ENCODE measurements at places on chromosomes 2 and 18. TPM values are rescaled to one million over a fixed set of nuclear protein-coding genes. Genes with fewer than 3 reads are reported as not detected.

DNA sequence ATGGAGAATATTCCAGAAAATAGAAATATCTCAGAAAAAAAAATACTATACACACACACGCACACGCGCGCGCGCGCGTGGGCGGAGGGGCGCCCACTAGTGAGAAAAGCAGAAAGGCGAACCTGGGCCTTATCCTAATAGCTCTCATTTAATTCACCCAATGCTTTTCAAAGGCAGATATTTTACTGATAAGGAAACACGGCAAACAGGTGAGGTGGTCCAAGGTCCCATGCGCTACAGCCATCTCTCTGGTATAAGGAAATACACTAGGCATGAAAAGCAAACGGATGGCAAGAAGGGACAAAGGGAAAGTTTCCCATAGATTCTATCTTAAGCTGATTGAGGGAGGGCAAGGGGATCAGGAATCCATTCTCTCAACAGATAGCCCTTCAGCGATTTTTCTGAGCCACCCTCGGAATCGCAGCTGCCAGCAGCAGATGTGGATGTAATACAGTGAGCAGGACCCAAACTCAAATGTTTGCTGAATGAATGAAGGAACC lies 136.7 kb downstream of the TMEM247 start:
- peak; percentile 27 for DNase-seq

DNA sequence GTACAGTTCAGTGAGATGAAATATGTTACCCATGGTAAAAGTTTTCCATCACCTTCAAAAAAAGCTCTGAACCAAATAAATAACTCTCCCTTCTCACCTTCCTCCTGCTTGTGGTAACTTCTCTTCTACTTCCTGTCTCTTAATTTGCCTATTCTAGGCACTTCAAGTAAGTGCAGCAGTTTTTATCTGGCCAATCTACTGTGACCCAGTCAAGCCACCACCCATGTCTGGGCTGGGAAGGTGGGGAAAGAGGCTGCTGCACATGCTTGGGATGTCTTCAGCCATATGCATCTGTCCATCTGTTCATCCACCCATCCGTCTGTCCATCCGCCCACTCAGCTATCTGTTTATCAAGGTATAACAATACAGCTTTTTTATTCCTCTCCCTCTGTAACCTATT lies 31.6 kb downstream of the ZNF532 start:
- no peak for DNase-seq

- no peak for DNase-seq
Measured at GRCh38 chr2:15731213-15731888, 139.7 kb downstream of the DDX1 start.

SMYD1 gene
- not detected for polyA plus RNA-seq

GRCh38 chr2:139686205-139686604 lies 906.0 kb upstream of the NXPH2 start:
- DNase-seq = no peak

DNA sequence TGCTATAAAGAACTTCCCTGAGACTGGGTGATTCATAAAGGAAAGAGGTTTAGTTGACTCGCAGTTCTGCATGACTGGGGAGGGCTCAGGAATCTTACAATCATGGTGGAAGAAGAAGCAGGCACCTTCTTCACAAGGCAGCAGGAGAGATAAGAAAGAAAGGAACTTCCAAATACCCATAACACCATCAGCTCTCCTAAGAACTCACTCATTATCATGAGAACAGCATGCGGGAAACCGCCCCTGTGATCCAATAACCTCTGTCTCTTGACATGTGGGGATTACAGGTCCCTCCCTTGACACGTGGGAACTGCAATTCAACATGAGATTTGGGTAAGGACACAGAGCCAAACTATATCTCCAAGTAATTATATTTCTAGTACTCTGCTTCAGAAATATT lies 163.8 kb upstream of the CDH20 start:
- DNase-seq = no peak

DCDC2C gene
- 0.65 TPM for polyA plus RNA-seq

DNA sequence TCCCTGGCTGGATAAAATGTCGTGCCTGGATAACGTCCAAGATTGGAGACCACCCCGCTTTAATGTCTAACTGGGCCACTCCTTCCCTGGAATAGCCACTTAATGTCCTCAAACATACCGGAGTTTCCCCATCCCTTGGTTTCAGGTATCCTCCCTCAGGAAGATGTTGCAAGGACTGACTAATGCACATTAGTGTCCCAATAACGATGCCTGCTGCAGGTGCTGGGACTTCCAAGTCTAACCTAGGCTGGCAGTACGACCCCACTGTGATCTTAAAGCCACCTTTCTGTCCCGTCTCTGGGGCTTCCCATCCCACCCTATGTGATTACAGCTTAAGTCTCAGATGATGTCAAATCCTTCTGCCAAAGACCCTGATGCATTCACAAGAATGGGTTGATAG lies 1.1 kb upstream of the ATP6V1C2 start:
- DNase-seq = no peak

DNA sequence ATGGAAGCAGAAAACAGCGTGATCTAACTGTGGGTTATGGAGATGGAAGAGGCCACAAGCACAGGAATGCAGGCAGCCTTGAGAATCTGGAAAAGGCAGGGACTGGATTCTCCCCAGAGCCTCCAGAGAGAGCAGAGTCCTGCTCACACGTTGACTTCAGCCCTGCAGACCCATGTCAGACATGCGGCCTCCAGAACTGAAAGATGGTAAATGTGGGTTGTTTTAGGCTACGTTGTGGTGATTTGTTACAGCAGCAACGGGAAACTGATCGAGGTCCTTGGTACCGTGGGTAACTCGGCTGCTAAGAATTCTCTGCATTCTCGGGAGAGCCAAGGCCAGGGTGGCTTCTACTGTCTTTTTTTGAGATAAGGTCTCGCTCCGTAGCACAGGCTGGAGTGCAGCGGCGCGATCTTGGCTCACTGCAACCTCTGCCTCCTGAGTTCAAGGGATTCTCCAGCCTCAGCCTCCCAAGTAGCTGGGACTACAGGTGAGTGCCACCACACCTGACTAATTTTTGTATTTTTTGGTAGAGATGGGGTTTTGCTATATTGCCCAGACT lies 97.1 kb downstream of the ACKR3 start:
- no peak for DNase-seq

RASGRP3 gene
- polyA plus RNA-seq = 19.6 TPM

MPPE1 gene
- polyA plus RNA-seq = 53.7 TPM

DNA sequence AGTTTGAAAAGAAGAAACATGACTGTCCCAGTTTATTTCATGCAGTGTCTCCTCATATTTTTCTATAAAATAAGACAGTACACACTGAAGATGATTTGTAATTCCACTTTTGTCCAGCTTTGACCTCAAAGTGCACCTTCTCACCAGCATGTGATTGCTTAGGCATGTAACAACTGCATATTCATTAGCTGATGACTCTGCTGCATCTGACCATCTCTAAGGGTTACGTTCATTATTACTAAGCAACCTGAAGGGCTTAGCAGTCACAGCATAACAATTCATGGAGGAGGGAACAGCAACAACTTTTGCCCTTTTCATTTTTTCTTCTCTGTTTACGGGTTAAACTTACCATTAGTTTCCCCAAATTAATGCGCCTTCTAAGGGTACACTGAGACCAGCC lies 330.6 kb upstream of the PIK3C3 start:
- DNase-seq = no peak

GRCh38 chr2:61134141-61134540 lies 27.8 kb upstream of the C2orf74 start:
- DNase-seq = no peak

GRCh38 chr2:220662431-220662830 lies 909.7 kb downstream of the EPHA4 start:
- DNase-seq = no peak

DNA sequence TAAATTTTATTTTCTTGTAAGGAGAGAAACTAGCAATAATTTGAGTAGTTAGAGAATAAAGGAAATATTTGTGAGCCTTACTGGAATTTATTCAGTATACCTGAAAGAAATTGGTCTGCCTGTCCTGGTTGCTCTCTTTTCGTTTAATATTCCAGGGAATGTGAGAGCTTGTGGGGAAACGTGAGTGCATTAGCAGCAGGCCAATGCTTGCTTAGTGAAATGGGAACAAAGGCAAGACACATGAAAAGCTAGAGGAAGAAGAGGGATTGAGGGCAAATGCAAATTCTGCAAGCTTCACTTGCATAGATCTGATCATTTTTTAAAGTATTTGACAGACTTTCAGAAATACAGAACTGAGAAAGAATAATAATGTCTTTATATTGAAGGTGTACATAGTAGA lies 111.0 kb downstream of the ERBB4 start:
- DNase-seq = no peak

DNA sequence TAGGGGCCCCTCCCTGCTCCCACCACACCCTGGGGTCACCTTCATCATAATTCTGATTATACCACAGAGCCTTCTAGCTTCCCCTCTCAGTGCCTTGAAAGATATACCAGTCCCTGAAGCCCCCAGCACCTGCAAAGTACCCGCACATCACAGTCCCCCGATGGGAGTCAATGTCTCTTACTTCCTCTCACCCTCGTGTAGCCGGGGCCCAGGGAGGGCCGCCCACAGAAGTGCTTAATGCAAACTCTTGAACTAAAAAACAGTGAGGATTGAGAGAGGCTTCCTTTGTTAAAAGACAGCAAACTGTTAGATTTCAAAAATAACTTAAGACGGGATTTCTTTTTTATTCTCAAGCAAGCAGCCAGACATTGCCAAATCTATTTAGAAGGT lies 76.5 kb downstream of the SFXN5 start:
- no peak for DNase-seq

GRCh38 chr2:97678298-97678697 lies 8.8 kb downstream of the C2orf92 start:
- DNase-seq = no peak

POLE4 gene
- 44.1 TPM for polyA plus RNA-seq

SP100 gene
- polyA plus RNA-seq = 33.5 TPM

LONRF2 gene
- polyA plus RNA-seq = 4.7 TPM

- no peak for DNase-seq
Measured at GRCh38 chr2:67159929-67160328, 237.2 kb upstream of the ETAA1 start.

DNA sequence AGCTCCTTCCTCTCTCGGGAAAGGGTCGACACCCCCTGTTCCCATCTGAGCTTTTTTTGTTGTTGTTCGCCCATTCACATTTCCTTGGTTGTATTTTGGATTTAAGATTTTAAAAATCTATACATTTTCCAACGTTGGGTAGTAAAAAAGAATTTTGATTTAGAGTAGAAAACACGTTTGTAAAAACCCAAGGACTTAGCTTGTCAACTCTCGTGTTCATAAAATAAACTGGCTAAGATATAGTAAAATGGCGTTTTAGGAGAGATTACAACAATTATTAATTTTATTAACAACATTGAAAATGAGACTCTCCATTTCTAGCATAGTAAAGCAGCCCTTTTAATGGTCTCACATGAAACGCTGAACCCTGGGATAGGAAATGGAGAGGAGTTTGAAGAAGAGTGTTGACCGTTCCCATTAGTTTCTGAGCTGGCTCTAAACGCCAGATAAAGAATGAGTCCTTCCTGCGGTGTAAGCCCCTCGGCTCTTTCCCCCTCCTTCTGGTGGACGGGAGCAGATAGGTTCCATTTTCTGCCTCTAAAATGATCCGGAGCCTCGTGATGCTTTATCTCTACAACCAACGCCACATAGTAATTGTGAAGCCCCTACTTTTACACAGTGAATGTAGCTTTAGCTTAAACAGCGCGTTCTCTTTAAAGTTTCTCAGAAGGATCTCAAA lies 24.0 kb upstream of the ZNF516 start:
- DNase-seq = peak; percentile 62

DNA sequence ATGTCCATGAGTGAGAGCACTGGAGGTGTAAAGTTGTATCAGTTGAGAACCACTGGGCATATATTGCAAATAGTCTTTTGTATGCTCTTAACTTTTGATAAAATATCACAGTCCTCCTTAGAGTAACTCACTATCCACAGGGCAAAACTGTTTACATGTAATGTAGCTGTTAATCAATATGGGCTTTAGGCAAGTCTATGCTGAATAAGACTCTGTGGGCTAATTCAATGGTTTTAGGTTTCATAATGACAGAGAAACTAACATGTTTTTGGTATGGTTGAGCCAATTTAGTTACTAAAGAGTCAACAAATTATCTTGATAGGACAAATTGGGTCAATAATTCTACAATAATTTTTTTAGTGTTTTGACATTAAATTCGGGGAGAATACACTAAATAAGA lies 1134.9 kb upstream of the FAM98A start:
- no peak for DNase-seq

- DNase-seq = no peak
Measured at GRCh38 chr2:158931572-158931971, 36.9 kb upstream of the TANC1 start.

GRCh38 chr2:144998435-144998834 lies 478.5 kb upstream of the ZEB2 start:
- no peak for DNase-seq

DNA sequence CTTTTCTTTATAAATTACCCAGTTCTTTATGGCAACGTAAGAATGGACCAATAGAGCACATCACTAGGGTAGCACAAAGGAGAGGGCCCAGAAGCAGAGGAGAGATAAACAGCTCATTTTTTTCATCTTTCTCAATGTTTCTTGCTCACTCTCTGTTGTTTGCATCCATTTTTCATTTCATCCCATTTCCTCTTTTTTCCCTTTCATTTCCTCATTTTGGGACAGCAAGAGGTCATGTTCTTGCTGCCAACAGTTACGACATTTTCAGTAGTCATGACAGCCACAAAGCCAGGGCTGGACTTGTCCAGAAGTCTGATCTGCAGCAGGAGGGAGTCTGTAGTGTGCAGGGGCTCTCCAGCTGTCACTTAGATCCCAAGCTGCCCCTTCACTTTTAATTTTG lies 52.7 kb upstream of the CYP1B1 start:
- DNase-seq = no peak

DNA sequence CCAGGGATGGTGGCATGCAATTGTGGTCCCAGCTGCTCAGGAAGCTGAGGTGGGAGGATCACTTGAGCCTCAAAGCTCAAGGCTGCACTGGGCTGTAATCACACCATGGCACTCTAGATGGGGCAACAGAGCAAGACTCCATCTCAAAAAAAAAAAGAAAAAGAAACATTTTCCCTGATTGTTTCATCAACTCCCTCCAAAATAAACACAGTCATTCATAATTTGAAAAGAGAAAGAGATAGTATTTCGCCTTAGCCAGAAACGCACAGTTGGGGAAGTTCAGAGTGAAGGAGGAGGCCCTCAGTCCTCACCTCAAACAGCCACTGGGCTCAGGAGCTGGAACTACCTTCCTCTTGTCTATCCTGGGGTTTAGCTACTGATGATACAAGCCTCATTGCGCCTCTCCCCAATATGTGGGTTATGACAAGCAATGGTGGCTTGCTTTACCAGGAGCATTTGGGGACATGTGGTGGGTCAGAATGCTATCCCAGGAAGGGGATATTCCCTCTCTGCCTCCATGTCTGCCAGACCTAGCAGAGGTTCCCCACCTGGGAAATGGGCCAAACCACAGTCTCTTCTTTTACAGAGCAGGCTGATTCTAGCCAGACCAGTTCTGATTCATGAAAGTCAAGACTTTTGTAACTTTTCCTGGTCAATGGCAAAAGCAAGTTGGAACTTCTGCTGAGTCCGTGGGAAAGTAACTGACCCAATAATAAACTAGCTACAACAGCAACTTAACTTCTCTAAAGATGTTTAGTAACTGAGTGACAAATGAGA lies 22.2 kb upstream of the TMEM87B start:
- DNase-seq = no peak

SERPINB13 gene
- not detected for polyA plus RNA-seq

Data from left kidney (tissue), 8 donors.